ENCODE measurements at places on chromosomes 5 and 9.

GRCh38 chr5:76204191-76204590 lies 121.0 kb downstream of the SV2C start:
- no peak for DNase-seq

DNA sequence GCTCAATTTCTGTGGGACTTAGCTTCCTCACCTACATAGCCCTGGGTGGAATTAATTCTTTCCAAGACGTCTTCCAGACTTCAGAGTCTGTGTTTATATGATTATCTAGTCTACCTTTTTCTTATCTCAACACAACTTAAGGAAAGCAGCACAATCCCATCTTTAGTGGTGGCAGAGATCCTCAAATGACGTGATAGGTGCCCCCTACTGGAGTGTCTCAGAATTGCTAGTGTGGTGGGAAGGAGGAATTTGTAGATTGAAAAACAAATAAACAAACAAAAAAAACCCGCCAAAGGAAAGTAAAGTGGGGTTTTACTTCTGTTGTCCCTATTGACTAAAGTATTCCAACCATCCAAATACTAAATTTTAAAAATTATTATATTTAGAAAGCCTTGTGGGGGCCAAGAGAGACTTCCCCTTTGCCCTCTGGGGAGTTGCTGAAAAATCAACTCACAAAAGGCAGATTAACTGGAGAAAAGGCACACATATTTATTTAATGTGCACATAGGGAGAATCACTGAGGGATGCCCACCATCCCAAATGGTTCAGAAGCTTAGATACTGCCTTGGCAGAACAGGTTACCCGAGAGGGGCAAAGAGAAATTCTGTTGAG lies 283.3 kb downstream of the TMEM167A start:
- peak; percentile 28 for DNase-seq

- no peak for DNase-seq
These were observed 14.4 kb downstream of the DOCK8 start for GRCh38 chr9:228929-229695.

DNA sequence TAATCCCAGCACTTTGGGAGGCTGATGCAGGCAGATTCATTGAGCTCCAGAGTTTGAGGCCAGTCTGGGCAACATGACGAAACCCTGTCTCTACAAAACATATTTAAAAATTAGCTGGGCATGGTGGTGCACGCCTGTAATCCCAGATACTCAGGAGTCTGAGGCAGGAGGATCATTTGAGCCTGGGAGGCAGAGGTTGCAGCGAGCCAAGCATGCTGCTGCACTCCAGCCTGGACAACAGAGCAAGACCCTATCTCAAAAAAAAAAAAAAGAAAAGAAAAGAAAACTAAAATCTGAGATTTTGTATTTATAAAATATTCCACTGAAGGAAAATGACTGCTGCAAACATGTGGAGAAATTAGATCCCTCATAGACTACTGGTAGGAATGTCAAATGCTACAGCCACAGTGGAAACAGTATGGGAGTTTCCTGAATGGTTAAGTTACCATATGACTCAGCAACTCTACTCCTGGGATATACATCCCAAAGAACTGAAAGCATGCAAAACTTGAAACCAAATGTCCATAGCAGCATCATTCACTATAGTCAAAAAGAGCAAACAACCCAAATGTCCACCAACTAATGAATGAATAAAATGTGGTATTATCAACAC lies 106.1 kb downstream of the UBAP2 start:
- DNase-seq: peak; percentile 87

DNA sequence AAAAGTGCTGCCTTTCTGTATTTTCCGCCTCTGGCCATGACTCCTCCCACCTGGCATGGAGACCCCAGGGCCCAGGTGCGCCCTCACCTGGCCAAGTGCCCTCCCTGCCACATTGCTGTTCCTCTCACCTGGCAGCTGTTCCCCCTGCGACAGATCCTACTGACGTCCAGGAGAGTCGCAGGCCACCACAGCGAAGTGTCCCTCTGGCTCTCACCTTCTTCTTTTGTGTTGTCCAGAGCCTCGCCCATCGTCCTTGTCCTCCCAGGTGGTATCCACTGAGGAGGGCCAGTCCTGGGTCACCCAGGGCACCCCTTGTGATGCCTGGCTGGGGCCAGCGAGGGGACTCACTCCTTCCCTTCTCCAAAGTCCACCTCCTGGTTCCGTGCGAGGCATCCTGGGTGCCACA lies 2.6 kb downstream of the NKD2 start:
- DNase-seq: no peak

DNA sequence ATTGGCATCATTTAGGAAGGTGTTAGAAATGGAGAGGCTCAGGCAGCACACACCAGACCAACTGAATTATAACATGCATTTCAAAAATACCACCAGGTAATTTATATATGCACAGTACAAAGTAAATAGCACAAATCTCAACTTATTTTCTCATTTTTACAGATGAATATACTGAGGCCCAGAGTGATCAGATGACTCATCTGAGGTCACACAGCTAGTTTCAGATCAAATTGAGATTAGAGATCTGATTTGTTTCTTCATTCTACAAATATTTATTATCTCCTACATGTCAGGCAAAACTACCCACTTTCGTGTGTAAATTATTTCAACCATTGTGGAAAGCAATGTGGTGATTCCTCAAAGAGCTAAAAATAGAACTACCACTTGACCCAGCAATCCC lies 507.1 kb downstream of the TLE4 start:
- no peak for DNase-seq

GRCh38 chr5:96972599-96973334 lies 36.9 kb downstream of the LNPEP start:
- DNase-seq: no peak

GRCh38 chr9:68997666-68998065 lies 16.2 kb downstream of the PRKACG start:
- no peak for DNase-seq

- no peak for DNase-seq
These were observed 18.5 kb downstream of the MRPS27 start for GRCh38 chr5:72301557-72301956.

DNA sequence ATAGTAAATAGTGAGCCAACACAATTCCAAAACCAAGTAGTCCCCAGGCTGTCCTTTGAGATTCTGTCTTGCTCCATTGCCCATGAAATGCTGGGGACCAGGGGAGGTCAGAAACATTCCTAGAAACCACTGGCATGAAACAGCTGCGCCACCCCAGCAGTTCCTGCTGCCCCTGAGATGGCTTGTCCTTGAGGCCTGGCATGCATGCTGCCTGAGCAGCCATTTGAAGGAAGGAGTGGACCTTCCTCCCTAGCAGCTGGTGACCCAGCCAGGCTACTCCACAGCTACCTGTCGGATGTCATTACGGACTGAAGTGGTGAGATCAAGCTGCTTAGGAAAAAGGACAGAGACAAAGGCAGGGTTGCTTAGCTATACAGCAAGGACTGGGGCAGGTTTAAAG lies 260.6 kb downstream of the DENND1A start:
- DNase-seq: no peak

GRCh38 chr5:143714629-143715028 lies 97.3 kb upstream of the HMHB1 start:
- peak; percentile 34 for DNase-seq

DNA sequence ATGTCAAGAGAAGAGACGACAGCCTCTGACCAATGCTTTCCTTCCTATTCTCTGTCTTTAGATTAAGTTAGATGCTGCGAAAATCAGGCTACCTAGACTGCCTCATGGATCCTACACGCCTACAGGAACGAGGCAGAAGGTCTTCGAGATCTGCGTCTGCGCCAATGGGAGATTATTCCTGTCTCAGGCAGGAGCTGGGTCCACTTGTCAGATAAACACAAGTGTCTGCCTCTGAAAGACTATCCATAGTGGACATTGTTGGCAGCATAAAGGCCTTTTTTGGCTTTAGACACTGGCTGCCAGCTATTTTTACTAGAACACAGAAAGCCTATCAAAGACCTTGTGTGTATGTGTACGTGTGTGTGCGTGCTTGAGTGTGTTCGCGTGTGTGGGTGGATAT lies 90.9 kb upstream of the PPP1R2B start:
- DNase-seq: no peak

- DNase-seq: peak; percentile 40
These were observed 169.2 kb upstream of the HMHB1 start for GRCh38 chr5:143642791-143643190.

DNA sequence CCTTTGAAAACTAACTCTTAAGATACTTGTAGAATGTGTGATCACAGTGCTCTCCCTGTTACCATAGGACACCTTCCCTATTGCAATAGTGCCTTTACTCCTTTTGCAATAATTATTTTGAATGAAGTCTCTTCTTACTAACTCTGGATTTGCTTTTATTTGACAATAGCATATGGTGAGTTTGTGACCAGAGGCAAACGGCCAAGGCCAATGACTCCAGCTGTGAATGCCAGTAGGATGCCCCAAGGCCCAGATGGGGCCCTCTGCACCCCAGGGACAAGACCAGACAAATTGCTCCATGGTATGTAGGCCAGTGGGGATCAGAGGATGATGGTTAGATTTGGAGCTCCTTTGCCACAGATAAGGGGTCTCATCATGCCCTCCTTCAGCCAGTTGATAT lies 116.9 kb downstream of the NPR3 start:
- DNase-seq: no peak

- no peak for DNase-seq
These were observed 25.4 kb downstream of the SERINC5 start for GRCh38 chr5:80230269-80230992.

GRCh38 chr9:126504086-126504976 lies 109.4 kb upstream of the LMX1B start:
- no peak for DNase-seq

- DNase-seq: no peak
These were observed 183.1 kb downstream of the GAS1 start for GRCh38 chr9:86764221-86764624.

DNA sequence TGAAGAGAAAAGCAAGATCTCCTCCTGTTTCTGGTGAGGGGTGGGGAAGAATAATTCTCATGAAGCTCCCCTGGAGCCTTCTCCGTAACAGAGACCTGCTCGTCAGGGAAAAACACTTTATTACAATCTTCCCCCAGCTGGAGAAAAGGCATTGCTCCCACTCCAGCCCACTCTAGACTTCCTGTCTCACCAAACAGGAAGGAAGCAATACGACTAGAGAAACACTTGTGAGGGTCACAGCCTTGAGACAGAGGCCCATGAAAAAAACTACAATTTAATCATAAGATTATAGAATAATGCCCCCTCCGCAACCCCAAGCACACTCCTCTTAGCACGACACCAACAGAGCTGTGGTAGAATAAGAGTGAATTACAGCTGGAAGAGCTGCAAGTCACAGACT lies 197.2 kb upstream of the S1PR3 start:
- DNase-seq: no peak

GRCh38 chr5:173707392-173707791 lies 90.9 kb upstream of the BOD1 start:
- peak; percentile 51 for DNase-seq
